ENCODE measurements at places on chromosomes 5 and 9.

- no peak for DNase-seq
These were observed 55.5 kb downstream of the MYO10 start for GRCh38 chr5:16880547-16880946.

- DNase-seq, result no peak
These were observed 539.3 kb downstream of the PDE4D start for GRCh38 chr5:59354274-59354673.

DNA sequence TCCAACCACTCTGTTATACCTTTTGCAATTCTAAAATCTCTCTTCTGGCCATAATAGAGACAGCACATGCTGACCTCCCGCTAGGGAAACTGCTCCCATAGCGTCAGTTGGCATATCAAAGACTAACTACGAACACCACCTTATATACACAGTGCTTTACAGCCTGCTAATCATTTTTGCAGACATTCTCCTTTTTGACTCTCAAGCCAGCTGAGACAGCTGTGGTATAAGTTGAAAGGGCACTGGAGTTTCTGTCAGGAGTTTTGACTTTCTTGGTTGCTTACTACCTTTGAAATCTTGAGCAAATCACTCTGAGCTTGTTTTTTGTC, 160.2 kb upstream of the TBCA start:
- DNase-seq, result no peak

GRCh38 chr5:6745706-6746222, 32.5 kb downstream of the TENT4A start:
- DNase-seq, result no peak

GRCh38 chr5:168214071-168214470, 77.4 kb upstream of the WWC1 start:
- no peak for DNase-seq

- DNase-seq, result no peak
These were observed 30.4 kb downstream of the C9orf50 start for GRCh38 chr9:129590466-129590865.

DNA sequence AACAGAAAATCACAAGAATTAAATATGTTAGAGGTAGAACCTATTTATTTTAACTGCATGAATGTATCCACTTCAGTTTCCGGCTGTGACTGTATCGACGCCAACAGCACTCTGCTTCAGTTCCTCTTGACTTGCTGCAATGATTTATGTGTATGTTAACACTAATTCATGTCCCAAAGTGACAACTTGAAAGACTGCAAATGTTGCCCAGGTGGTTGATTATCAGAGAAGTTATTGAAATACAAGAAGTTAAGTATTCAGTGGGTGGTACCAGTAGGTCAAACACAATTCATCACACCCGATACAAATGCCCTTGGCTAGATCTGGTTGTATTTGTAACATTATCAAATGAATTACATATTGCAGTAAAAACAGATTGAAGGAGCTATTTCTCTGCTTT, 622.7 kb upstream of the CDH18 start:
- DNase-seq, result no peak

- no peak for DNase-seq
These were observed 119.5 kb downstream of the FAM114A2 start for GRCh38 chr5:153919161-153919560.

GRCh38 chr5:110297152-110297670, 429.3 kb downstream of the TMEM232 start:
- no peak for DNase-seq

- DNase-seq, result no peak
These were observed 84.7 kb downstream of the BASP1 start for GRCh38 chr5:17302106-17302505.

- DNase-seq, result no peak
These were observed 243.0 kb upstream of the PTPRD start for GRCh38 chr9:10855847-10856246.

GRCh38 chr5:138438003-138438723, 694 bp upstream of the REEP2 start:
- DNase-seq, result no peak

DNA sequence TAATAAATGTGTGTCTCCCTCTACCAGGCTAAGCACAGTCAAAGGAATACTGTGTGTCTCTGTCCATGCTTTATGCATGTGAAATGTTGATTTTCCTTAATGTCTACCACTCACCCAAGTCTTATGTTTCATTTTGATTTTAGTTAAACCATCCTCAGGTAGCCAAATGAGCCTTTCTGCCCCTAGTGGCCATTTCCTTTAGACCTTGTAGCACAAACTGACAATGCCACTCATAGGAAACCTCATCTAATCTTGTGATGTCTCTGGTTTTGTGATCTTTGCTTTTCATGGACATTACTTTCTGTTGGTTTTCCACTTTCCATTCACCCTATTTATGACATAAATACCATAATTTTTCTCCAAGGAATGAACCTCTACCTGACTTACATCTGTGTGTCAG, 820.8 kb downstream of the MAT2B start:
- no peak for DNase-seq

DNA sequence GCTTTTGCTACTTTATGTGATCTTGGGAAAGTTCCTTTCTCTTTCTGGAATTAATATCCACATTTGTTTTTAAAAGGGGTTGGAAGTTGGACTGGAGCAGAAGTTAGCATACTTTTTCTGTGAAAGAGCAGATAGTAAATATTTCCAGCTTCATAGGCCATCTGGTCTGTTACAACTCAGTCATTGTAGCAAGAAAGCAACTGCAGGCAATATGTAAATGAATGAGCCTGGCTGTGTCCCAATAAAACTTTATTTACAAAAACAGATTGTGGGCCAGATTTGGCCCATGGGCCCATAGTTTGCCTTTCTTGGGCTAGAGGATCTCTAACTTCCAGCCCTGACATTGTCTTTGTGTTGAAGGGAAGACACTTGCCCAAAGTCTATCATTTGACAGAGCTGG, 104.4 kb downstream of the ACTL7B start:
- DNase-seq, result no peak

DNA sequence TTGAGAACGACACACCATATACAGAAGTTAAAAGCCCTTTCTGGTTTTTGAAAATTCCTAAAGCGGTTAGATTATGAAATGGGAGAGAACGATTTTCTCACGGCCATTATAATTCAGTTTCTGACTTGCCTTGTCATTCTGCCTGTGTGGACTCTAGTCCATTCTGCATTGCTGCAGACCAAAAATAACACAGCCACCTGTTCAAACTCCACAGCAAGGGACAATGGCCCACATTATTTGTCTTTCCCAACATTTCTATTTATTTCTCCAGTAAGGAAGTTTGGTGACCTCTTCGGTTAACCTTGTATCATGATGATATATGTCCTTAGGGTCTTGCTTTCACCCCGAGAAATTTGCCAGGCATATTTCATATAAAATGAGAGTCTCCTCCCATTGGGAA, 497.7 kb downstream of the BRINP1 start:
- no peak for DNase-seq

DNA sequence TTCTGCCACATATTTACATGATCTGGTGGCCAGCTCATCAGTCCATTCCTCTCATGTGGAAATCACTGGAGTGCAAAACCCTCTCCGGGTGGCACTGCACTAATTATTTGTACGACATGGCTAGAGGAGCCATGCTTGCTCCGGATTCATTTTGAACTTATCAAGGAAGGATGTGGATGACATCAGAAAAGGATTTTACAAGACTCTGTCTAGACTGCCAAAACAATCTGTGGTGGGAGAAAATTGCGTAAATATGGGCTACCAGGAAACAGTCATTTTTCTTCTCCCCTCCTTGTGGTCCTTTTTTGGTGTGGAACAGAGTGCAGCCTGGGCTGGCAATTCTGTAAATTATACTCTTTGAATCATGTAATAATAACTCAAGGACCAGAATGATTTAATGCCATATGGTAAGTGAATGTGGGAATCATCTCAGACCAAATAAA, 123.4 kb upstream of the IFNE start:
- no peak for DNase-seq

DNA sequence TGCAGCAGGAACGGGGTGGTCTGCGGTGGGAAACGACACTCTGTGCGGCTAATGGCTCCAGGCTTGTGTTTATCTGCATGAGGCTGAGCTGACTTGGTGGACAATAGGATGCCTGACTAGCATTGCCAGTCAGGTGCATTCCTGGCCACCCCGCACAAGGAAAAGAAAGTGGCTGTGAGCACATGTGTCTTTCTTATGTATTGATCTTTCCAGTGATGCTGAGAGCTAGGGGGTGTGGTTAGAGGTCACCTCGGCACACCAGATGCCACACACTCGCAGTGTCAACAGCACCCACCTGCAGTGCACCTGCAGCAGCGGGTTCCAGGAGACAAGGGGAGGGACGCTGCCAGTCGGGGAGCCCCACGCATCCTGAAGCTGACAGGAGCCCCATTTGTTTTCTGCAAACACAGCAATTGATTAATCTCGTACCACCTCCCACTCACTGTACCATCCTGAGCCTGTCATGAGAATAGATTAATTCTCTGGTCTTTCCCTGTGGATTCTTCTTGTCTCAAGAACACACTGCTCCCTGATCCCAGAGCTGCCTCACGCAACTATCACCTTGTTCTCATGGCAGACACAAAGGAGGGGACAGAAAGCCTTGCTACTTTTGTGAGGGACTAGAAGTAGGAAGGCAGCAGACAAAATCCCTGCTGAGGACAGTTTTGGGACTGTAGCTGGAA, 251.7 kb upstream of the WWC1 start:
- DNase-seq, result no peak

DNA sequence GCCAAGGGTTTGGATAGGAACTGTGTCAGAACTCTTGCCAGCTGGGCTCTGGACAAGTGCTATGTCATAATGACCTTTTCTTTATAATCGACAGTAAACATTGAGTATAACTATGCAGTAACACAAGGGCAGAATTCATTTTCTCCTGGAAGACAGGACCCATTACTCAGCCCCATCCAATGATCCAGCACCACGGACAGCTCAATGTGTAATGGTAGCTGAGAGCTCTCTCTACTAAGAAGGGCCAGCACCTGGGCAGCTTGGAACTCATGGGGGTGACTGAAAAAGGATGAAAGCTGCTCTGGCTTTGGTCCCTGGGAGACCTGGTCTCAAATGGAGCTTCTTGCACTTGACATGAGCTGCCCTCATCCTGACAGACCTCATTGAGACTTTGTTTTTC, 347.8 kb downstream of the TRIM32 start:
- no peak for DNase-seq

GRCh38 chr5:172459783-172460165, 5.4 kb upstream of the SH3PXD2B start:
- DNase-seq, result no peak

DNA sequence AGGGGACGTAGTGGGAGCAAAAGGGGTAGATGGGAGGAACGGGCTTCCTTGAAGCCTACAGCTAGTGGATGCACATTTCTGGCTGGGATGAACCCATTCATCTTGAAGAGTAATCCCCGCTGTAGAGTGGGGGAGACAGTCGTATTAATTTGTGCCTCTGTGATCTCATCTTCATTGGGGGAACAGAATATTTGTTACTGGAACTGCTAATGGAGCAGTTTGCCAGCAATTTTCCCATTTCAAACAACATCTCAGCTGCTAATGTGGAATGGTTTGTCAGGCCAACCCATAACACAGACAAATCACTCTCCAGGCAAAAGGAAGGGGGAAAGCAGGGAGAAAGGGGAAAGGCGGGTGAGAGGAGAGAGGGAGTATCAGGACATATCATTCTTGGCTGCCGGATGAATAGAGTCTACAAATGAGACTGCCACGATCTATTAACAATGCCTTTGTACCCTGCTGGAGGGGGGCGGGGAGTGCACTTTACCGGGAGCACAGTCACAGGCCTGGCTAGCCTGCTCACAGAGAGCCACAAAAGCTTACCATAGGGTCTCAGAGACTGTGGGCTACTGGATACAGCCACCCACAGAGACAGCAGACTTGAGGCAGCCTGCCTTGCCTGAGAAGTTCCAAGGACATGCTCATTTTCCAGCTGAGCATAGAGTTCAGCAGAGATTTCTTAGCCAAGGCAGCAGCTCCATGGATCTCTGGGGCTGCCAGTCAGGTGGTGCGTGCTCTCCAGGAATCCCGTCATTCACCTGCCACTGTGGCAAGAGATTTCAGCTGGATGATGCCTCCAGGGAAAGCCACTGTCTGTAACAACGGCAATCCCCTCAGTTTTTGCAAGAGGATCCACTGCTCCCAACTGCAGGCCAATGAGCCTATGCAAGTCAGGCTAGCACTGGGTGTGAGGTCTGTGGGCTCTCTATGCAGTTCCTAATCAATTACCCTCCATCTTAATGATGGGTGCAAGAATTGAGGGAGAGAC, 217.7 kb upstream of the PANK3 start:
- DNase-seq, result no peak

GRCh38 chr5:91179018-91179417, 204.1 kb downstream of the ARRDC3 start:
- no peak for DNase-seq

- DNase-seq, result no peak
These were observed 379.2 kb downstream of the CTNND2 start for GRCh38 chr5:11525020-11525419.

DNA sequence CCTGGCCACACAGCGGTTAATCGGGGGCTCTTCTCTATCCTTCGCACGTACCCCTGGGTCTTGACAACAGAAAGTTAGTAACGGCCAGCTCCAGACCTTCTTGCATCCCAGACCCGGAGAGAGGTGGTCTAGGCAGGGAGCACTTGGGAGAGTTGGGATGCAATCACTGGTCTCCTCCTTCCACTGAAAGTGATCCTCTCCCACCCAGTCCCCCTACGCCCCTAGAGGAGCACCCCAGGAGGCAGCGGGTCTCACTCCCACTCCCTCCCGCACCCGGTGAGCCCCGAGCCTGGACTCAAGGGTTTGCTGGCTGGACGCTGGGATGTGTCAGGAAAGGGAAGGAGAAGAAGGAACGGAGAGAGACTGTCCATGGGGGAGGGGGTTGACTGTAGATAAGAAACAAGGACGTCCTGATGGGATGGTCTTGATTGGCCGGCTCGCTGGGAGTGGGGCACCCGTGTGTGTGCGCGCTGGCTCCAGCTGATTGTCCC, 2.0 kb downstream of the RORB start:
- no peak for DNase-seq

DNA sequence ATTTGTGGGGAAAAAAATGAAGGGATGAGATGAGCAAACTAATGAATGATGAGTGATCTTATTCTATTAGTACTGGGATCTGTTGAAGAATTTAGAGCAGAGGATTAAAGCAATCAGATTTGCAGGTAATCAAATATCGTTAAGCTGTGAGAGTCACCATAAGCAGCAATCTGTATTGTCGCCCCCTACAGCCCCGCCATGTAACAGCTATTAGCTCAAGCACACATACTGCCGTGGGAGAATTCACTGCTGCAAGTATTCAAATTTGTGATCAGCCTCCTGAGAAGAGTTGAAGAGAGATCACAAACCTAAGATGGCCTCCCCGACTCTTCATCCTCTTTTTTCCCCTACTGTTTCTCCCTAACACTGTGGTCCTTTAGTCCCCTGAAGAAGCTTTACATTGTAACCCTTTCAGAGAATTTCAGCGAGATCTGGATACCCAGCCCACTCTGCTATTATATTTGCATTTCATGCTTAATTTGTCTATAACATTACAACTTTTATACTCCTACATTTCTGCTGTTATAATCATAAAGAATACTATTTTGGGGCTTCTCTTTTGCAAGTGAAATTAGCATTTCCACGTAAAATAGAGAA, 28.5 kb upstream of the PHF24 start:
- no peak for DNase-seq

GRCh38 chr9:113381909-113382411, 5.2 kb upstream of the HDHD3 start:
- DNase-seq, result no peak
